ENCODE measurements at places on chromosomes 2 and 18.

DNA sequence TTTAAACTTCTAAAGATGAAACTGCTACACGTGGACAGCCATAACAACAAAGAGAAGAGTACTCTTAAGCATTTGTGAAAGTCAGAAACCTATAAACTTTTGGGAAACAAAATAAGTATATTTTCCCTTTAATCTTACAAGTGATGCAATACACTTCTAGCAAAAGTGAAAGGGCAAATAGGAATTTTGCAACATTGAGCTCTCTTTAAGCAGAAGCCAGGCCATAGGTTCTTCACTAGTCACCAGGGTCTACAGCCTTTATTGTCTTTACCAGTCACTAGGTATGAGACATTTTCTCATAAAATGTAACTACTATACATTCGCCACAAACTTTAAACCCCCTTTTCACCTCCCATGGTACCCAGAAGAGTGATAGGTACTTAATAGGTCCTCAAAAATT lies 37.5 kb downstream of the SCN1A start:
- DNase-seq: no peak

DNA sequence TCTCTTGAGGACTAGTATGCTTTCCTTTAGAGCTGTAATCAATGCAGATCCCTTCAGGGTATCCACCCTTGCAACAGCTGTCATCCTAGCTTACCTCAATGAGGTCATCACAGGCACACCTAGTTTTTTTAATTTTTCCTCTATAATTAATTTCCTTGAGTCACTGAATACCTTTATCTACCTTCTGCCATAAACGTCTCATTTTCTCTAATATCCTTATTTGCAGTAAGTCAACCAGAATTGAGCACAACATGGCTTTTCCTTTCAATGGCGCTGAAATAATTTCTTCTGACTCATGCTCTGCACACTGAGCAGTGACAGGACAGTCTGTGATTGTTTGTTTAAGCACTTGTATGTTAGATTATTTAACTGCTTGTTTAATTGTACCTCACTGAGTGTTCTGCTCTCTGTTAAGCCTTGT lies 49.4 kb downstream of the ETAA1 start:
- no peak for DNase-seq

DNA sequence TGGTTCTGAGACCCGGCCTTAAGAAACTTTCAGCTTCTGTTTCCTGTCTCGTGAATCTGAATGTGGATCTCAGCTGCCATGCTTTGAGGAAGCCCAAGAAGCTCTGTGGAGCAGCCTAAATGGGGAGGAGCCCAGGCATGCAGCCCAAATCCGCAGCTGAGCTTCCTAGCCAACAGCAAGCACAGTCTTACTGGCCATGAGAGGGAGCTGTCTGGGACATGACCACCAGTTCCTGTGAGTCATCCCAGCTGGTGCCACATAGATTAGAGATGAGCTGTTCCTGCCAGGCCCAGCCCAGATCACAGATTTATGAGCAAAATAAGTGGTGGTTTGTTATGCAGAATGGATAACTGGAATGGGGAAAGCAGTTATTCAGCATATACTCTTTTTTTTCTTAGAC lies 224.4 kb upstream of the APCDD1 start:
- peak; percentile 83 for DNase-seq

DNA sequence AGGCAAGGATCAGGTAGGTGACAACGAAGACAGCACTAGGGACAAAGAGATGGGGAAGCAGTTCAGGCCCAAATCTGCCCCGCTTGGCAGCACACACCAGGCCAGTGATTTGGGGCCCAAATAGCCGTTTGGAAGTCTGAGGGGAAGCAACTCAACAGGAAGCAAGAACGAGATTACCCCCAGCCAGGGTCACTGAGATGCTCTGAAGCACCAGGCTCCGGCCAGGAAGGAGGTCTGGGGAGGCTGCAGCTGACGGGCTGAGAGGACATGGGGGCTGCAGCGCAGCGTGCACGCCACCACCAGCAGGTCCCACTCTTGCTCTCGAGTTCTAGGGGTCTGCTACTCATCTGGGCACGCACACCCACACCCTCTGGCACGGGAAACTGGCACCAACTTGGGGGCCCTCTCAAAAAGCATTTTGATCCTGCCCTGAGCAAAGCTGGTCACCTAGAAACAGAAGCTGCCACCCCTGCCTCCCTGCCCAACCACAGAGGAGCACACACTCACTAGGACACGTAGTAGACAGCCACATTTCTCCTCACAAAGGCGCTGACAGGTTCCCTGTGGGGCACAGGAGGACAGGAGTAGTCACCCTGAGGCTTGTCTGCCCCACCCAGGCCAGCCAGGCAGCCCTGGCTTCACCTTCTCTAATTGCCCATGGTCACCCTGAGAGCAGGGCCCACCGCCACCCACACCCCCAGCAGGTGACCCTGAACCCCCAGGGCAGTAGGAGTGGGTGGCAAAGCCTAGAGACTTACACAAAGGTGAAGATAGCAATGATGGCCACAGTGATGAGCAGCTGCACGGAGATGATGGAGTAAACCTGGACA lies 8.4 kb downstream of the PNKD start:
- DNase-seq: no peak

DNA sequence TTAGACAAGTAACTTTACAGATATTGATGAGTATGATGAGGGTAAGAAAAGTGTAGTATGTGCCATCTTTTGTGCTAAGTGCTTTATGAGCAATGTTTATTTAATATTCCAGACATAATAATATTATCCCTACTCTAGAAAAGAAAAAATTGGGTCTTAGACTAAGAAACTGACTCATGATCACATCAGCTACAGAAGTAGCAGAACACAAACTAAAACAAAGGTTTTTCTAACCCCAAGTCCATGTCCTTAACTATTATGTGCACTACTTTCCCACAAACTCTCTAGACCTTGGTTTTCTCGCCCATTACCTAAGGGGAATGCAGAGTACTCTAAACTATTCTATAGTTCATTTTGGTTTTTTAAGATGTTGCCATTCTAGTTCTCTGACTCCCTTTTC lies 64.5 kb downstream of the BAZ2B start:
- no peak for DNase-seq

DNA sequence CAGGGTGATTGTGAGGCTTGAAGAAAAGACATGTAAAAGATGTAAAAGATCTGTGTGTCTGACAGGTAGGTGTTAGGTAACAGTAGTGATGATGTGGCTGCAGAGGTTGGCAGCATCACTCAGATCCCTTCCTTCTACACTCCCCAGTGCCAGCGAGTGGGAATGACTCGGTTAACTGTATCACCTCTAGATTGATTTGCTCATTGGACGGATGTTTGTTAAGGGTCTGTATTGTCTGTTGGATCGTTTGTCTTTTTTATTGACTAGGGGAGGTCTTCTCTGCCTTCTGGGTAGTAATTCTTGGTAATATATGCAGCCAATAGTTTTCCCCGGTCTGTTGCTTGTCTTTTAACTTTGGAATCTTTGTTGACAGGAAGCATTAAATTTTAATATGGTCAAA lies 44.8 kb upstream of the CNGA3 start:
- DNase-seq: no peak

DNA sequence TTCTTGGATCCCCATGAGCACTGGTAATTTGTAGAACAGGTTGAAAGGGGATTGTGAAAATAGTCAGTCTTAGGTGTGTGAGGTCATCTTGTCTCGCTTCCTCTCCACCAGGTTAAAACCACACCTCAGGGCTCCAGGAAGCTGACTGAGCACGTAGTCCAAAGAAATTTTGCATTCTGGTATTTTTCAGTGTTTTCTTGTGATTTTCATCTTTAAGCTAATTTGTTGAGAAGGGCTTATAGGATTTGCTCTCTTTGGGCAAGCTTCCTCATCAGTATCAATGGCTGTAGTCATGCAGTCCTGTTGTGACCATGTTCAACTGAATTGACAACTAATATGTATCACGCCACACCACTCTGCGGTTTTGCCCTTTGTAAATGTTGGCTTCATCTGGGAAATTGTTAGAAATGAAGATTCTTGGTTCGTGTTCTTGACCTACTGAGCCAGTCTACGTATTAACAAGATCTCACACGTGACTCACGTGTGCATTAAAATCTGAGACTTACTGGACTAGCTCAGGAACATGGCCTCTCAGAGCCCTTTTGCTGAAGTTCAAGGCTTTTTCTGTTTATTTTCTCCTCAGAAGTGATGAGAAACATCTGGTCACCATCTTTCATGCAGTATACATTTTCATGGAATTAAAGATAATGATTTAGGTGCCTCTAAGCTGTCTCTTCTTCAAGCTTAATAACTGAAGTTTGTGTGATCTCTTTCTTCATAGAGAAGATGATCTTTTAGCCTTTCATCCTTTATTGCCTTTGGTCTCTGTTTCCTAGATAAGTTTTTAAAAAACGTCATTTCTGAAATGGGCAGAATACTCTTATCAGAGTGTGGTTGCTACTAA lies 32.8 kb downstream of the FMNL2 start:
- no peak for DNase-seq

DNA sequence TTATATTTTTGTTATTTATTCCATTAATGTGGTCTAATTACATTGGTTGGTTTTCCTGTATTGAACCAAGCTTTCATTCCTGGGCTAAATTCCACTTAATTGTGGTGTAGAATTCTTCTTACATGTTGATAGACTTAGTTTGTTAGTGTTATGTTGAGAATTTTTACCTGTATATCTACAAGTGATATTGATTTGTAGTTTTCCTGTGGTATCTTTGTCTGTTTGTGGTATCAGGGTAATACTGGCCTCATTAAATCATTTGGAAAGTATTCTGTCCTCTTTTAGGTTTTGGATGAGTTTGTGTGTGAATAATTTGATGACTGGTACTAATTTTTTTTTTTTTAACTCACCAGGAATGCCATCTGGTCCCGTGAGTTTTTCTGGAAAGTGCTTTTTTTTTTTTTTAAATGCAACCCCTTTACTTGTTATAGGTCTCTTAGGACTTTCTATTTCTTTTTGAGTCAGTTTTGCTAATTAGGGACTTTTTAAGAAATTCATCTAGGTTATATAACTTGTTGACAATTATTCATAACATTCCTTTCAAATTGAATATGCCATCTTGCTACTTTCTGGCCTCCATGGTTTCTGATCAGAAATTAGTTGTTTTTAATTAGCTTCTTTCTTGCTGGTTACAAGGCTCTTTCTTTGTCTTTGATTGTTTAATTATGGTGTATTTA lies 232.8 kb downstream of the CCDC85A start:
- DNase-seq: no peak

DNA sequence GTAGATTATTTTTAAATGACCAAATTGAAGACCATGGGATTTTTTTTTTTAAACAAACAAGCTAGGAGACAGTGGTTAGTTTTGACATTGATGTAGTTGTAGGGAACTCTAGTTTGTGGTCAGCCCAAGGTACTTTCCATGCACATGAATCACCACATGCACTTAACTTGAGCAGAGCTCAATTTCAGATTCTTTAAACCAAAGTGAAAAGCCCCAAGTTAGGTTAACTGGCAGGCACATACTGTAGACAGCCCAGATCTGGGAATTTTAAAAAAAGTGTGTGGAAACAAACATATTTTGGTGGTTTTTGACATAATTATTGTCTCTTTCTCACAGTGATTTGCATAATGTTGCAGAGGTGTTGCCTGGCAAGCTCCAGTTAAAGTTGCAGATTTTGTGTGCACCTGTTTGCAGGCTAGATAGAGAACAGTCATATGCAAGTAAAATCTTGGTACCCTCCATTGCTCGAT lies 88.4 kb downstream of the BCL2L11 start:
- no peak for DNase-seq

GRCh38 chr2:148593421-148593820 lies 51.1 kb upstream of the EPC2 start:
- no peak for DNase-seq

DNA sequence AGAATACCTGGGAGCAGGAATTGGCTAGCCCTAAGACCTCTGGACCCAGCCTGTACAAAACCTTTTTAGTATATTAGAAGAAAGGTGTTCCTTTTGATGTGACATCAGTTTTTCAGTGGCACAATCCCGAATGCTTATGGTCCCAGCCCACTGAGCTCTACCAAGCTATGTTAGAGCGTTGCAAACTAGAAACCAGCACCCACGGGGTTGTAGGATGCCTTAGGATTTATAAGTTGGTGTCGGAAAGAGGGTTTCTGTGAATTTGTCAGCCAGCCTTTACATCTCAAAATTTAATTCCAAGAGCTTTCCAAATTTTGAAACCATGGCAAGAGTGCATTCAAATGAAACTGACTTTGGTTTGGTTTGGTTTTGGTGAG lies 499 bp upstream of the LMAN1 start:
- no peak for DNase-seq

GRCh38 chr18:7117390-7118355 lies at the start of gene LAMA1:
Gene LAMA1 (minus strand): TSS chr18:7117797. CDS start chr18:7117720, 77 bp downstream.
- DNase-seq: no peak

DNA sequence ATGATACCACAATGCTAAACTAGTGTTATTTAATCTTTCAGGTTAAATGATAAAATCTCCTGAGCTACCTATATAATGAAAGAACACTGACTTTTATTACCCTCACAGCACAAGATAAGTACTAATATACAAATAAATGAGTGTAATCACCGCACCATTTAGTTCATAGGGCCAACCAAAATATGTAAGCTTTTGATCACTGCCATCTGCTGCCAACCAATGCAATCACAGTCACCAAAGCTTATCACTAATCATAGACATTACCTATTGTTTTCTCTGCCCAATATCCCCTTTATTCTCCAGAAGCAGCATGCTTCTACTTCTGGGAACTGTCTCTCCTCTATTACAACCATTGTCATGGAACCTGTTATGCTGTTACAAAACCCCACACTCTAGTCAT lies 151.6 kb upstream of the LRATD1 start:
- no peak for DNase-seq

- no peak for DNase-seq
Observed at GRCh38 chr2:186425576-186425975, 60.5 kb upstream of the ZC3H15 start.

- no peak for DNase-seq
Observed at GRCh38 chr2:43312755-43313641, 86.6 kb upstream of the ZFP36L2 start.

DNA sequence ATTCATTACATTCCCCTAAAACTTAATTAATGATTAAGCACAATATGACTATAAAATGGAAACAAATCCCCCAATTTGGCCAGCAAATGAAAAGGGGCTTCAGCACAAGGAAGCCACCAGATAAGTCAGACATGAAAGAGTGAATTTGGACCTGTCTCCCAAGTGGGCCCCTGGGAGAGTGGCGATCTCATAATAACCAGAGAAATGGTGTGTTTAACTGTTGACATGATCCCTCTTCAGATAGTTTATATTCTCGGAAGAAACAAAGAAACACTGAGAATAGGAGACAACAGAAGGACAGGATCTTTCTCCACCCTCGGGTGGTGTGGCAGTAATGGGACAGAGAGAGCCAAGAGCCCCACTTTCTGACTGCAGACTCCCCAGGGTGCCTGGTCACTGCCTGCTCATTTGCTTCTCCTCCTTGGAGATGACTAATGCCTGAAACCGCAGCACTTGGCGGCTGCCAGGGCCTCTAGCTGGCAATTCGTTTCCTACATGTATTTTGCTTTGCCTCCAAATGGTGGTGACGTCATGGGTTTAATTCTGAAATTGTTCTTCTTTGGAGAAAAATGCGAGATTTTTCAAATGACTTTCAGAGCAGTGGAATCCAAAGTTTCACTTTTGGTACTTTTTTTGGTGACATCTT lies 46.4 kb upstream of the SPP2 start:
- DNase-seq: peak; percentile 90
